ENCODE measurements at places on chromosomes 1 and 21.

DNA sequence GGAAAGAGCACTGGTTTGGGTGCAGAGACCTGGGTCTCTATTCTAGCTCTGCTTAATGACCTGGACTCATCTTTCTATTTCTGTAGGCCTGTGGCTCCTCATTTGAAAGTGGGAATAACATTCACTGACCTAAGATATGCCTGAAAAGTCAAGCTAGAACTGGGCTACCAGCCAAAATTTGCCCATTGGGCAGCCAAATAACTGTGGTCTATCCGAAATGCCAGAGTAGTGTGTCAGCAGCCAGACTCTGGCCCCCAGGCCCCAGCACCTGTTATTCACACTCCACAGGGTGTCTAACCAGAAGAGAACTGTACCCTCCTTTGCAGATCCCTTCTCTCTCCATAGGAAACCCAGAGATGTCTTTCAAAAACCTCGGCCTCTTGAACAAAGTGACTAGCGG, 12.6 kb downstream of the DAB1 start:
- peak; percentile 93 for ATAC-seq

DNA sequence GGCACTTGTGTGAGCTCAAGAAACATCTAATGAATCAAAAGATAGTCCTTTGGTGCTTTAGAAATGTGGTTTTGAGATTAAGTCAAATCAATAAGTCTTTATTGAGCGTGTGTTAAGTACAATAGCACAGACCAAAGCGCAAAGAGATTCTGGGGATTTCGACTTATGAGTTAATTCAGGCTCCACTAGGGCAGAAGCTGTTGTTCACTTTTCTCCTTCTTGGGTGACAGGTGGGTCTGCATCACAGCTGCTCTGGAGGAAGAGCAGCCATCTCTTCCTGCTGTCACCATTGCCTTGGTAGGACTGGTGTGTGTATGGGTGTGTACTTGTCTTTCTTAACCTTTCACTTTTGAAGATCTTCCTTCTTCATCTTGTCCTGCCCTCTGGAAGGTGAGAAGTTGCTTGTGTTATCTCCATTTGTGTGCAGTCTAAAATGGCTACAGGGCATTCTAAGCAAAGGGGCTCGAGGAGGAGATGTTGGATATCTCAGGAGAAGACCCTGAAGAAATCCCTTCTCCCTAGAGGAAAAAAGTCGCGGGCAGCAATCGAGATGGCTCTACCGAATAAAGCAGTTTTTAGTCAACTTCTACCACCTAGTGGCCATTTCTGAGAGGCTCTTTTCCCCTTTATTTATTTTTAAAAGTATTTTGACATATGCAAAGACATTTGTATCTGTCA, 22.9 kb upstream of the DISC1 start:
- ATAC-seq: peak; percentile 57

DNA sequence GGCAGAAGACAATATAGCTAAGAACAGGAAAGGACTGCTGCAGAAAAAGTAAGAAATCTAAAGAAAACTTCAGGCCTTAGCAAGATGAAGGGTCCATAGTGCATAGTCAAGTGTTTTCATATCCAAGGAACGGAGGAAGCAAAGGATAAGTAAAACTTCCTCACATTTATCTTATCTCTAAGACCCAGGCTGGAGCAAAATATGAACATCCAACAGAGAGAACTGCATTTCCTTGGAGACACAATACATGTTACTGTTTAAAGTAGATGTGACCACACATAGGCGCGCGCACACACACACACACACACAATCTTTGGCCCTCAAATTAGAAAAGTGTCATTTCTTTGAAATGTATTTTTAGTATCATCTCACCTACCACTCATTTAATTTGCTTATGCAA, 66.7 kb downstream of the TTLL7 start:
- no peak for ATAC-seq

GRCh38 chr21:36601362-36601761, 97.6 kb upstream of the SIM2 start:
- ATAC-seq: no peak

GRCh38 chr1:241881440-241881839, 33.4 kb downstream of the EXO1 start:
- no peak for ATAC-seq
